ENCODE measurements at places on chromosomes 5 and 9.

DNA sequence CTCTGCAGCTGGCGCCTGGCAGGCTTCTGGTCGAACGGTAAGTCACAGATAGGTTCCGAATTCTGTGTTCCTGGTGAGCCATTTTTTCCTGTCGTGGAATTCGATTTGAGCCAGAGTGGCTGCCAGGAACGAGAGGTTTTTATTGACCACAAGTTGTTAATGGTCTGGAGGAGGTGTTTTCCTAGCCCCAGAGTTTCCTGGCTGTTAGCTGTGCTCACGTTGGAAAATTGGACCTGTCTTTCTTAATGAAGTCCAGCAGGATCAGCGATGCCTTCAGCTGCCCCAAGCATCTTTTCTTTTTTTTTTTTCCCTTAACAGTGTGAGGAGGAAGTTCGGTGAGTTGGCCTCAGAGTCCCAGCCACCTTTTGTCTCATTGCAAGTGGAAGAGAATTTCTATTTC lies 62.9 kb downstream of the COL5A1 start:
- DNase-seq, result no peak
- peaks cover 58% of the 10 kb centered on the region for H3K36me3 ChIP-seq
- H3K4me3 ChIP-seq, result no peak overlapping the region
- H3K27ac ChIP-seq, result no peak overlapping the region
- no peaks in the 10 kb centered on the region for H3K27me3 ChIP-seq

GRCh38 chr5:158546748-158547147 lies 553.0 kb downstream of the EBF1 start:
- H3K4me3 ChIP-seq, result no peak overlapping the region
- no peak overlapping the region for H3K27ac ChIP-seq
- no peaks in the 10 kb centered on the region for H3K27me3 ChIP-seq
- H3K36me3 ChIP-seq, result no peaks in the 10 kb centered on the region
- no peaks in the 10 kb centered on the region for H3K4me1 ChIP-seq

- H3K27ac ChIP-seq, result no peak overlapping the region
- no peaks in the 10 kb centered on the region for H3K27me3 ChIP-seq
- no peaks in the 10 kb centered on the region for H3K36me3 ChIP-seq
- no peak for DNase-seq
- H3K4me1 ChIP-seq, result no peaks in the 10 kb centered on the region
- H3K4me3 ChIP-seq, result no peak overlapping the region
These were observed 28.2 kb downstream of the ARL15 start for GRCh38 chr5:54281960-54282692.

- DNase-seq, result no peak
- H3K4me1 ChIP-seq, result peaks cover 9% of the 10 kb centered on the region
- H3K4me3 ChIP-seq, result no peak overlapping the region
These were observed 5.5 kb upstream of the PPP1R26 start for GRCh38 chr9:135473972-135474543.

DNA sequence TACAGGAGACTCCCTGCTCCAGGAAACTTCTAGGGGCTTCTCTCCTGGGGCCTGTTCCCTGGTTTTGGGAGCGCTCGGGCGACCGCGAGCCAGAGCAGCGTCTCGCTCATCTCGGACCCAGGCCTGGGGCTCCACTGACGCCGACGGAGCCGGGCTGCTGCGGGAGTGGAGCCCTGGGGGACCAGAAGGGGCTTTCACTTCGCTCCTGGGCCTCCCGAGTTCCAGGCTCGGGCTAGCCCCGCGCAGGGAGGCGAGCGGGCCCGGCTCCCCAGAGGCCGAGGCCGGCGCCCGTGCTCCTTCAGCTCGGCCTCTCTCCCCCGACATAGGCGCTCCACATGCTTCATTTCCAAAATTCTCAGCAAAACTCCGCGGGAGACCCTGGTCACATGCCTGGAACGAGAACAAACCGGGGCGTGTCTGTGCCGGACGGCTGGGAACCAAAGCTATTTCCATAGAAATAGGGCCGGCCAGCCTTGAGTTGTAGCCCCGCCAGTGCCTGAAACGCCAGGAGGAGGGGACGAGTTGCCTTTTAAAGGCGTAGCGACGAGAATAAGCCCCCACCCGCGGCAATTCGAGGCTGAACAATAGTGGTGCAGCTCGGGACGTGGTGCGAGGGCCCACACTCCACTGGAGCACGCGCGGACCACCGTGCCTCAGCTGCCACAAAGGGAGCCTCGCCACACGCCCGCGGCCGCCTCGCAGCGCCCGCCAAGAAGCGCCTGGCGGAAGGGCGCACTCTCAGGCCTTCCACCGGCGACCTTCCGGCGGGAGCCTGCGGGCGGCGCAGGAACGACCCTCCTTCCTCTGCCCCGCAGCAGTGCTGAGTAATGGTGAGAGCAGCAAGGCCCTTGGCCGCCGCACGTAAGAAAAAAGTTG lies 1.1 kb upstream of the G3BP1 start:
- no peaks in the 10 kb centered on the region for H3K36me3 ChIP-seq
- peaks cover 18% of the 10 kb centered on the region for H3K4me1 ChIP-seq
- peak overlapping the region; percentile 94 for H3K27ac ChIP-seq
- H3K4me3 ChIP-seq, result peak overlapping the region; percentile 52
- no peaks in the 10 kb centered on the region for H3K27me3 ChIP-seq

- H3K27ac ChIP-seq, result no peak overlapping the region
- DNase-seq, result peak; percentile 64
- H3K36me3 ChIP-seq, result no peaks in the 10 kb centered on the region
- H3K4me3 ChIP-seq, result peak overlapping the region; percentile 24
- H3K4me1 ChIP-seq, result peaks cover 5% of the 10 kb centered on the region
These were observed 212.0 kb upstream of the KIF2A start for GRCh38 chr5:62093976-62094375.

GRCh38 chr5:93791518-93791972 lies 50.1 kb upstream of the POU5F2 start:
- no peaks in the 10 kb centered on the region for H3K36me3 ChIP-seq
- H3K4me3 ChIP-seq, result no peak overlapping the region
- H3K27ac ChIP-seq, result no peak overlapping the region
- H3K4me1 ChIP-seq, result 0 out of 2 replicates have a peak, but pooled peaks cover 3% of the 10 kb centered on the region
- no peak for DNase-seq
- no peaks in the 10 kb centered on the region for H3K27me3 ChIP-seq

DNA sequence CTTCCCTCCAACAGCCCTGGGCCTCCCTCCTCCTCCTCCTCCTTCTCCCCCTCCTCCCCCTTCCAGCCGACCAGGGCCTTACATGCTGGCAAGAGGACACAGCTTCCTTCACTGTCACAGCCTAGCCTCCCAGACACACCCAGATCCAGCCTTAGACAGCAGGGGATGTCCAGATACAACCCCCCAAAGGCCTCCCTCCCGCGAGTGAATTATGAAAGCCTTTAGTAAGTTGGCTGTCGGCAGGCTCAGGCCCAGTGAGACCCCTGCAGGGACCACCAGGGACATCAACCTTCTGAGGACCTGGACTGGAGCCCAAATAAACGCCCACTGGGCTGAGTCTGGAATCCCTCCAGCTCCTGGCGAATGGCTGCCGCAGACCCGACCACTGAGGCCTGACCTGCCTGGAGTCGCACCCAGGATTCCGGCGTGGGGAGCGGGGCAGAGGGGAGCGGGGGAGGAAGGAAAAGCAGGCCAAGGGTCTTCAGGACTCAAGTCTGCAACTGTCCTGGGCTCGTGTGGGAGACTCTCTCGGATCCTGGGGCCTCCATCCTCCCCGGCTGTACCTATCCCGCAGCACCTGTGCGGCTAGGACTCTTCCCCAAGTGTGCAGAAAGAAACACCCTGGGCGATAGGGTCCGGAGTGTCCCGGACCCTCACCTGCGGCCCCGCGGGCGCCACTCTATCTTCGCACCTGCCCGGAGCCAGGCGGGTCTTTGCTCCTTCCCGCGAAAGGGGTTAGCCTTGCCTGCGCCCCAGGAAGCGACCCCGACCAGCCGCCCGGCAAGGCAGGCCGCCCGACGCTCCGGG lies 705 bp downstream of the SEPTIN8 start:
- H3K36me3 ChIP-seq, result no peaks in the 10 kb centered on the region
- 0 out of 2 replicates have a peak, but pooled peaks cover 10% of the 10 kb centered on the region for H3K4me1 ChIP-seq
- DNase-seq, result peak; percentile 88
- no peaks in the 10 kb centered on the region for H3K27me3 ChIP-seq

GRCh38 chr5:93990504-93991070 lies 249.2 kb upstream of the POU5F2 start:
- peak overlapping the region; percentile 11 for H3K27ac ChIP-seq
- DNase-seq, result peak; percentile 21
- H3K4me1 ChIP-seq, result peaks cover 11% of the 10 kb centered on the region
- no peak overlapping the region for H3K4me3 ChIP-seq

DNA sequence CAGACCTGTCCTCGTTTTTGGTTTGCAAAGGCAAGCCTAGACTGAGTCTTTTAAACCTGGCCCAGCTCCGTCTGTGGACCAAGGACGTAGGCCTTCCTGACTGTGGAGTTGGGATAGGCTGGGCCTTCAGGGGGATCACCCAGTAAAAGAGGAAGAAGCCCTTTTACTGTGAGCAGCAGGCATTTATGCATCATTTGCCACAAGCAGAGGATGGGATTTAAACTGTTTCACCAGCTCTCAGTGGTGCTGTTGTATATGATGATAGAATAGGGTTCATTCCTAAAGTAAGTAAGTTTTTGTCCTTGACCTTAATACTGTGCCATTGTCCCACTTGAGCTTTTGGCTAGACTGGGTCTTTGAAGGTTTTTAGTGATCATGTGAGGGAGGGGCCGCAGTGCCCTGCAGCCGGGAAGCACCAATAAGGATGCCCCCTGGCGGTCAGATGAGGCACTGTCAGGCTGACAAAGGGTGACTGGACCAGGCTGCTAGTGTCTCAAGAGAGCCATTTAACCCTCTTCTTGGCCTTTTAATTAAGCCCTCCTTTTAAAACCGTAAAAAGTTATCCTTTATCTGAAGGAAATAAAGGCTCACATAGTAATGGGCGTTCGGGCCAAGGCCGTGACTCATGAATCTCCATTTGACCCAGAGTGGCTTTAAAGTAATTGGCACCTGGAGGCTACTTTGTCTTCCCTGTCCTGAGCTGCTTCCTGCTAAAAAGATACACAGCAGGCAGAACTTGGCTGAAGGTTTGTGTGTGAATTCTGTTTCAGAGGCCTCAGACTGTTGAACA lies 74.0 kb downstream of the UBAP1 start:
- peak overlapping the region; percentile 69 for H3K27ac ChIP-seq
- peak; percentile 72 for DNase-seq
- H3K36me3 ChIP-seq, result peaks cover 70% of the 10 kb centered on the region
- H3K27me3 ChIP-seq, result no peaks in the 10 kb centered on the region
- H3K4me3 ChIP-seq, result peak overlapping the region; percentile 16
- H3K4me1 ChIP-seq, result peaks cover 17% of the 10 kb centered on the region

DNA sequence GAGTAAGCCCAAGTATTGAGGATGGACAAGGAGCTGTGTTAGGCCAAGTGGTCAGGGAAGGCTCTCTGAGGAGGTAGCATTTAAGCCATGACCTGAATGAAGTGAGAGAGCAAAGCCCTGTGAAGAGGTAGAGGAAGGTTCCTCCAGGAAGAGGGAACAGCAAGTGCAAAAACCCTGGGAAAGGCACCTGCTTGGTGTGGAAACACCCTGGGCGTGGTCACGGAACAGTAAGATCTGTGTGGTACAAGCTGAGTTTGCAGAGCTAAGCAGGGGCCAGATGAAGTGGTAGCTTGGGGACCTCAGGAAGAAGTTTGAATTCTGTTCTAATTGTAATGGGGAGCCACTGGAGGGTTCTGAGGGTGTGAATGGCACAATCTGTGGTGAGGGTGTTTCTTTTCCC lies 310.2 kb downstream of the ARHGAP26 start:
- H3K27ac ChIP-seq, result no peak overlapping the region
- H3K4me3 ChIP-seq, result no peak overlapping the region
- no peaks in the 10 kb centered on the region for H3K36me3 ChIP-seq
- H3K27me3 ChIP-seq, result no peaks in the 10 kb centered on the region

- no peaks in the 10 kb centered on the region for H3K36me3 ChIP-seq
- H3K27ac ChIP-seq, result no peak within 1 kb of the TSS
- DNase-seq, result no peak
- no peak within 1 kb of the TSS for H3K4me3 ChIP-seq
- no peaks in the 10 kb centered on the region for H3K27me3 ChIP-seq
- H3K4me1 ChIP-seq, result no peaks in the 10 kb centered on the region
These were observed at the start of gene C1QTNF3 for GRCh38 chr5:34043099-34043876. Gene C1QTNF3 (minus strand): TSS chr5:34043213. CDS start chr5:34043125, 88 bp downstream.

- H3K4me1 ChIP-seq, result peaks cover 10% of the 10 kb centered on the region
- no peak overlapping the region for H3K4me3 ChIP-seq
- H3K27ac ChIP-seq, result peak overlapping the region; percentile 93
These were observed 417.9 kb downstream of the NR2F1-AS1 start for GRCh38 chr5:93163010-93163663.

DNA sequence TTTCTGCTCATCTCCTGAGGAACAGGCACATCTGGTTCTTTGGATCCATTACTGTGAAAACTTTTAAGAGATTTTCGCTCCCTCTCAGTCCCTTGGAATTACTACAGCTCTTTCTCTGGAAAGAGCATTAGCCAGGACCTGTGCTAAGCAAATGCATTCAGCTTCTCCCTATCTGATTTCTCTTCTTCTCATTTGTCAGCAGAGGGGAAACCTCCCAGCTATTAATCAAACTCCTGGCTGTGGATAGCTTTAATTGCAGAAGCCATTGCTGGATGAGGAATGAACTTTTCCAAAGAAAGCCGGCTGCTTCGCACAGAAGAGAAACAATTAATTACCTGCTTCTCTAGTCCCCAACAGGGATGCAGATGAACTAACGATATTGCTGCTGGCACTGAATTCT lies 37.9 kb downstream of the TLR4 start:
- no peaks in the 10 kb centered on the region for H3K27me3 ChIP-seq
- no peaks in the 10 kb centered on the region for H3K4me1 ChIP-seq
- H3K27ac ChIP-seq, result no peak overlapping the region
- H3K36me3 ChIP-seq, result no peaks in the 10 kb centered on the region
- DNase-seq, result no peak

DNA sequence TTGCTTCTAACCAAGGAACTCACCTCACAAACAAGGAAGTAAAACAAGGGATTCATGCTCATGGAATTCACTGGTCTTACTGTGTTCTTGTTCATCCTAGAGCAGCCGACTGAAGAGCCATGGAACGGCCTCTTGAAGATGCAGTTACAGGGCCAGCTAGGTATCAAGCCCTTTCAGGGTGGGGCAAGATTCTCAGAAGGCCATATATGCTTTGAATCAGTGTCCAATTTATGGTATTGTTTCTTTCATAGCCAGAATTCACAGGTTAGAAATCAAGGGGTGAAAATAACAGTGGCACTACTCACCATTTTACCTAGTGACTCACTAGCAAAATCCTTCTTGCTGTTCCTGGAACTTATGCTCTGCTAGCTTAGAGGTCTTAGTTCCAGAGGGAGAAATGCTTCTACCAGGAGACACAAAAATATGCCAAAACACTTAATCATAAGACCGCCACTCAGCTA lies 159.5 kb upstream of the CDH10 start:
- H3K27me3 ChIP-seq, result no peaks in the 10 kb centered on the region
- DNase-seq, result no peak
- peak overlapping the region; percentile 27 for H3K27ac ChIP-seq
- no peaks in the 10 kb centered on the region for H3K4me1 ChIP-seq
- H3K4me3 ChIP-seq, result no peak overlapping the region

DNA sequence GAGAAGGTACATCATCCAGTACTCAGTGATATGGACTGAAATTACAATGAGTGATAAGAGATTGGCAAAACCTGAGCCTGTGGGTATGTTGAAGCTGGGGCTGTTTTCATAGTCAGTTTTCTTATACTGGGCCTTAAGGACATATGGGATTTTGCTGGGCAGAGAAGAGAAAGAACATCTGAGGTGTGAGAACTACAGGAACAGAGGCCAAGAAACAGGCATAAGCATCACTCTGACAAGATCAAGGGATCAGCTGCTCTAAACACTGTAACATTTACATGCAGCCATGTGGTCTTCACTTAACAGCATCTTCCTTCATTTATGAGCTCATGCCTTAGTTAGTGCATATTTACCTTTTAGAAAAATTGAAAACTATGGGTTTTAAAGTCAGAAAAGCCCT lies 220.0 kb downstream of the TRIM36 start:
- H3K27ac ChIP-seq, result no peak overlapping the region
- H3K27me3 ChIP-seq, result no peaks in the 10 kb centered on the region
- no peaks in the 10 kb centered on the region for H3K4me1 ChIP-seq
- no peak for DNase-seq
- H3K4me3 ChIP-seq, result no peak overlapping the region
